ENCODE measurements at places on chromosomes 7 and 10. TPM values are rescaled to one million over a fixed set of nuclear protein-coding genes. Genes with fewer than 3 reads are reported as not detected.

SLC26A5 gene
- not detected for total RNA-seq

GPR15LG gene
- total RNA-seq: not detected

FGFBP3 gene
- 1.1 TPM for total RNA-seq

ANKRD61 gene
- total RNA-seq: 0.26 TPM

NYAP1 gene
- total RNA-seq: 0.13 TPM

KNDC1 gene
- 0.12 TPM for total RNA-seq

PRPS1L1 gene
- total RNA-seq: 0.13 TPM

AKR1D1 gene
- total RNA-seq: not detected

UPK3BL2 gene
- total RNA-seq: 5.2 TPM

GLI3 gene
- total RNA-seq: 3.7 TPM

CALHM1 gene
- not detected for total RNA-seq

LAMB4 gene
- 0.13 TPM for total RNA-seq

C10orf105 gene
- under 0.01 TPM for total RNA-seq

TRIM50 gene
- total RNA-seq: not detected

PALD1 gene
- total RNA-seq: 11.6 TPM

PNLIP gene
- not detected for total RNA-seq

GRM3 gene
- total RNA-seq: not detected

NANOS1 gene
- 1.2 TPM for total RNA-seq

SLC29A4 gene
- 0.40 TPM for total RNA-seq

TRPV5 gene
- total RNA-seq: not detected

CHN2 gene
- not detected for total RNA-seq

AUTS2 gene
- 4.6 TPM for total RNA-seq

PRKAR2B gene
- 1.6 TPM for total RNA-seq

MSANTD7 gene
- total RNA-seq: 15.5 TPM

FKBP6 gene
- total RNA-seq: not detected

AOAH gene
- not detected for total RNA-seq

SLF2 gene
- 34.9 TPM for total RNA-seq

ERVW-1 gene
- not detected for total RNA-seq

COBL gene
- not detected for total RNA-seq

LBX1 gene
- total RNA-seq: not detected

MRLN gene
- not detected for total RNA-seq

CACNA2D1 gene
- 125 TPM for total RNA-seq

TEX47 gene
- total RNA-seq: not detected

CDK1 gene
- total RNA-seq: 43.1 TPM

PEX1 gene
- 16.5 TPM for total RNA-seq

OR2A5 gene
- total RNA-seq: not detected

NPSR1 gene
- not detected for total RNA-seq

CCDC126 gene
- 9.8 TPM for total RNA-seq

CAMK1D gene
- total RNA-seq: 6.2 TPM

SCART1 gene
- 3.3 TPM for total RNA-seq

PTTG1IP2 gene
- total RNA-seq: not detected

FAM25A gene
- total RNA-seq: not detected

LRRTM3 gene
- not detected for total RNA-seq

CLEC5A gene
- not detected for total RNA-seq

SRI gene
- 117 TPM for total RNA-seq

SPDYE6 gene
- not detected for total RNA-seq

INA gene
- total RNA-seq: 0.44 TPM

EVX1 gene
- not detected for total RNA-seq

Measured in aortic smooth muscle cell (primary cell).